ENCODE measurements at places on chromosomes 16 and 17.
A peak's percentile ranks its signal among the peaks of the same experiment; 100 is the strongest.

DNA sequence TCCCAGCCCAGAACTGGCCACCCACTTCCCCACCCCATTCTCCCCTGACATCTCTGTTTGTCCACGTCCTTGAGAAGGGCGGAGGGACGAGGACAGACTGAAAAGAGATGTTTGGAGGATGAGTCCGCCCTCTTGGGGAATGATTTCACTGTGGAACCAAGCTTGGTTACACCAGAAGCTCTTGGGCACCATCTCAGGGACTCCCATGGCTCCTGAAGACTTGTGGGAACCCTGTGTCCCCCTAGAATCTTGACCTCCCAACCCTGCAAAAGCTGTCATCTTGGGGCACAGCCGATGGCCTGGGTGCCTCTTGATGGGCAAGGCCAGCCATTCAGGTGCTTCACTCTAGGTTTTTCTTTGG lies 25.9 kb upstream of the LITAF start:
- peak; percentile 29 for DNase-seq

DNA sequence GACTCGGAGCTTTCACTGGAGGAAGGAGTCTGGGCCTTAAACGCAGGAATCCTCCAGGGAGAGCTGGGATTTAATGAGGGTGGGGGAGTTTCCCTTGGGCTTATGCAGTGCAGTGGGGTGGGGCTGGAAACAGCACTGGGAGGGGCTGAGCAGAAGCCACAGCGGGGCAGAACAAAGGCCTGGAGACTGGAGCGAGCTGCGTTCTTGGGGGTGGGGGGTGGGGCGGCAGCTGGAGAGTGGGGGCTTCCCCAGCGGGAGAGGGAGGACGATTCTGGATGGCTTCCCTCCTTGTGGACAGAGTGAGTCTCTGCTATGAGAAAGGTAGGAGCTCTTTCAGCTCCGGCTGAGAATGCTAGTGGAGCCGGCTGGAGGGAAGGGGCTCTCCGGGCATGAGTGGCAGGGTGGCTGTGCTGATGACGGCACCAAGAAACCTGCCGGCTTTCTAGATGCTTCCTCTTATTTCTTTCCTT lies 406.0 kb downstream of the SEC14L1 start:
- DNase-seq = no peak

DNA sequence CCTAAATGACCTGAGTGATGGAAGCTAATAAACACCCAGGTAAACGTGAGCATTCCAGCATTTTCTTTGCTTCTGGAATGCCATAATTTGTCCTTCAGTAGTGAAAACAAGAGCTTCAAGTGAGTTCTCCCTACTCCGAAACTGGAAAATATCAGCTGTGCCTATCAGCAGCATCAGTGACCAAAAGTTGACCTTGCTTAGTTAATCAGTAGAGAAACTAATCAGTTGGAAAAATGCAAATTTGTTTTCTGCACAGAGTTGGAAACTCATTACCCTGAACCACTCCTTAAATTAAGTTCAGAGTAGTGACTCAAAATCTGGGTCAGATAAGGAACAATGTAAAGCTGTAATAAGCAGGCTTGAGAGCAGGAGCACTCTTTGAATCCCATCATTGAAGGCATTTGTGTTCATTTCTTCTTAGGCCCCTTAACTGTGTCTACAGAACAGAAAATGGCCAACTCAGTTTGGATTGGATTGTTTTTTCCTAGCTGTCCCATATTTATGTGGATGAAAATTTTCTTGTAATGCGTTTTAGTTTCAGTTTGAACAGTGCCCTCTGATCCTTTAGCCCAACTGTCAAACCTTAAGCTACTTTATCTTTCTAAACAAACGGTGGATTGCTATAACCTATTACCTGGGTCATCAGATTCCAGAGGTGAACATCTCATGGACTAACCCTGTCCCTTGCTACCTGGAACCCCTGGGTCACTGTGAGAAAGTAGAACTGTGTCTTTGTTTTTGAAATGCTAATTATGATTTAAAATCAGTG lies 290.4 kb downstream of the TOX3 start:
- DNase-seq = no peak

DNA sequence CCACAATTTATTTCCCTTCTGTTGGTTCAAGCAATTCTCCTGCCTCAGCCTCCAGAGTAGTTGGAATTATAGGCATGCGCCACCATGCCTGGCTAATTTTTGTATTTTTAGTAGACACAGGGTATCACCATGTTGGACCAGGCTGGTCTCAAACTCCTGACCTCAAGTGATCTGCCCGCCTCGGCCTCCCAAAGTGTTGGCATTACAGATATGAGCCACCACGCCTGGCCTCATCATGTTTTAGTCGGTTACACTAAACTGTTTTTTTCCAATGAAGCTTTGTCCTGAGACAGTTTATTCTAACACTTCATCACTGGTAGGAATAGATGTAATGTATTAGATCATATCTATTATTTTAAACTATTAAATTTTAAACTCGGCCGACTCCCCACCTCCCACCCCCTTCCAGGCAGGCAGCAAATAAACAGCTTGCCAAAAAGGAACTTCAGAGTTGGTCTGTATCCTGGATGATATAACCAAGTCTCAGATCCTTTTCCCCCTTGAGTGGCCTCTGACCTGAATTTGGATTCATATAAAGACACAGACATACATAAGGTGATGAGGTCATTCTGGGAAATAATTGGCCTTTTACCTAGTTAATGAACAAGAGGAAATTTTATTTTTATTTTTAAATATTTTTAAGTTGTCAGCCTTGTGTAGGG lies 18.4 kb upstream of the CORO6 start:
- DNase-seq = no peak

DNA sequence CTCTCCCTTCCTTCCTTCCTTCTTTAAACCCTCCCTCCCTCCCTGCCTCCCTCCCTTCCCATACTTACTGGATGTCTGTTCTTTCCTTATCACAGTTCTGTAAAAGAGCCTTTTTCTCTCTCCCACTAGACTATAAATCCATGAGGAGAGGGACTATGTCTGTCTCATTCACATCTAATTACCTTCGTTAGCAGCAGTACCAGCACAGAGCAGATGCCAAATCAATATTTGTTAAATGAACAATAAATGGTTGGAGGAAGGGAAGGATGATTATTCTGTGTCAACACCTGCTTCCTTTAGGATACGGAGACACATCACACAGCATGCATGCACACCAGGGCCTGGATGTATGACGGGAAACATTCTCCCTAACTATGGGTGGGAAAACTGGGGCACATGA lies 94.2 kb downstream of the DNAH3 start:
- DNase-seq = no peak

DNA sequence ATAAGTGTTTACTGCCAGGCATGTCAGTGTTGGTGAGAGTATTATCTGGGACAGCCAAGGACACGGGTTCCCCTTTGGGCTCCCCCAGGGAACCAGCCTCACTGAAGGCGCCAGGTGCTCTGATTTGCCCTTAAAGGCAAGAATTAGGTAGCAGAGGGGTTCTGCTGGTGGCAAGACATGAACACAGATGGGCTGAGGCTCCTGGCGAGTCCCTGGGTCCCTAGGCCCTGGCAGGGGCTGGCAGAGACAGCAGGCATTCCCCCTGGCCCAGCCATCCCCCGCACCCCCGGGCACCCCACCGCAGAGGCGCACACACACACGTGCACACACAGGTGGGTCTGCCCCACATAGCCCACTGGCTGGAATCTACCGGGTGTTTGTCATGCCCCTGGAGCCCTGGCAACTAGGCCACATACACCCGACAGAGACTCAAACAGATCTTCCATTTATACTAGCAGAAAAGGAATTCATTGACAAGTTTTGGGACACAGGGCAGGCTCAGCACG lies 153.3 kb downstream of the C16orf78 start:
- no peak for DNase-seq

DNA sequence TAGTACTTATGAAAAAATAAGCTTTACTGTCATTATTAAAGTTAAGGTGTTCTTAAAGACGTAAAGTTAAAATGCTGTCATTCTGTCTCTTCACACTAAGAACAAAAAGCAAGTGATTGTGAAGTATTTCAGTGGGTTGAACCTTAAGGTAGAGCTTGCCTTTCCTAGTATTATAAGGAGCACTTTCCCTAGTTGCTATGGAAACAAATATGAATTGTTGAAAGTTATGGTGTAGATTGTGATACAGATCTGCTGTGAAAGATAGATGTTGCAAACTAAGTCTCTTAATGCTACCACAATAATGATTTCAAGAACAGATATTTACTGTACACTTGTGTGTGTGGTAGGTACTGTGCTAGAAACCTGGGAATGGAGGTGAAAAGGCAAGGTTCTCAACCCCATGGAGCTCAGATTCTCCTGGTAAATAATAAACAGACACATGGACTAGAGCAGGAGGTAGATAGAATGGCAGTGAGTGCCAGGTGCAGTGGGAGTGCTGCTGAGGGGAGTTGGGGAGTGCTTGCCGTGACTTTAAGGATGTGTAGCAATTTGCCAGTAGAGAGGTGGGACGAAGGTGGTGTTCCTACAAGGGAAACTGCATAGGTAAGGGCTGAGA lies 34.7 kb downstream of the MRTFB start:
- DNase-seq = no peak

DNA sequence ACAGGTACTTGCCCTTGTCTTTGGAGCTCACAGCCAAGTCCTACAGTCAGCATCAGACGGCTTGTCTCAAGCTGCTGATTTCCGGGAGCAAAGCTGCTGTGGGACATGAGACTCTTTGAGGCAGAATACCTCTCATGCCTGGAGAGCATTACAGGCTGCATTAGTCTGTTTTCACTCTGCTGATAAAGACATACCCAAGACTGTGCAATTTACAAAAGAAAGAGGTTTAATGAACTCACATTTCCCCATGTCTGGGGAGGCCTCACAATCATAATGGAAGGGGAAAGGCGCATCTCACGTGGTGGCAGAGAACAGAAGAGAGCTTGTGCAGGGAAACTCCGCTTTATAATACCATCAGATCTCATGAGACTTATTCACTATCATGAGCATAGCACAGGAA lies 661.2 kb downstream of the WWOX start:
- DNase-seq = no peak

DNA sequence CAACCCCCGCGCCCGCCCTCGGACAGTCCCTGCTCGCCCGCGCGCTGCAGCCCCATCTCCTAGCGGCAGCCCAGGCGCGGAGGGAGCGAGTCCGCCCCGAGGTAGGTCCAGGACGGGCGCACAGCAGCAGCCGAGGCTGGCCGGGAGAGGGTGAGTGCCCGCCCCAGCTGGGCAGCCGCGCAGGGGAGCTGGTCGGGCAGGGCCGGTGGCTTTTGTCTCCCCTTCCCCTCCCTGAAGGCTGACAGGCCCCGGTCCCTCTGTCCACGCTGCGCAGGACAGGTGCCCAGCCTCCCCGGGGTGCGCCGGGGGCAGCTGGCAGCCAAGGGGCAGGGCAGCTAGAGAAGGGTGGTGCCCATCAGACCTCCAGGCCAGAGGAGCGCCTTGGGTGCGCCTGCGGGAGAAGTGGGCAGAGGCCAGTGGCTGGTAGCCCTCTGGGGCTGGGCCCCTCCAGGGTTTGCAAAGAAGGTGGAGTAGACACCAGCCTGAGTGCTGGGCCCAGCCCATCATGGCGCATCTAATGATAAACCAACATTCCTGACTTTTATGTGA lies 278 bp downstream of the ITGB4 start:
- DNase-seq = no peak

DNA sequence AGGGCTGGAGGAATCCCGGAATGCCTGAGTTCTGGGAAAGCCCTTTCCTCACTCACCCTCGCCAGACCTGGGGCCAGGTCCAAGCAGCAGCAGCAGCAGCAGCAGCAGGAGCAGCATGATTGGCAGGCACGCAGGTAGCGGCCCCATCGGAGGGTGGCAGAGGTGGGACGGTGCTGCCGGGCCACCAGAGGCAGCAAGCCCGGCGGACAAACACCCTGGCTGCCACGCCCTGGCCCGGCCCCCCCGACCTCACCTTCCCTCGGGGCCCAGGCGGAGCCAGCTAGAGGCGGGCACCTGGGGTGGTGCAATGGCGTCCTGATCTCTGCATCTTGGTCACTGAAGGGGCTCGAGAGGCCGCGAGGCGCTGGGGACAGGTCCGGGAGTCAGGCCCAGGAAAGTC lies 122.4 kb downstream of the LAT start:
- DNase-seq = no peak

DNA sequence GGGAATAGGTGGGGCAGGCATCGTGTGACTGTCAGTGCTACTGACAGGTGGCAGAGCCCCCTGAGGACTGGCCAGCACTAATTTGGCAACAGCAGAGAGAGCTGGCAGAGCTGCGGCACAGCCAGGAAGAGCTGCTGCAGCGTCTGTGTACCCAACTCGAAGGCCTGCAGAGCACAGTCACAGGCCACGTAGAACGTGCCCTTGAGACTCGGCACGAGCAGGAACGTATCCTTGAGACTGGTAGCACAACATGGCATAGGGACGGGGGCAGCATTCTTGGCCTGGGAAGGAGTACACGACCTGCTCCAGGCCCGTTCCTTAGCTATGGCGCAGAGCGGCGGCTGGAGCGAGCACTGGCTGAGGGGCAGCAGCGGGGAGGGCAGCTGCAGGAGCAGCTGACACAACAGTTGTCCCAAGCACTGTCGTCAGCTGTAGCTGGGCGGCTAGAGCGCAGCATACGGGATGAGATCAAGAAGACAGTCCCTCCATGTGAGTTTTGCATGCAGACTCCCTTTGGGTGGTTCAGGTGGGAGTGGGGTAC lies 3.0 kb upstream of the NRN1L start:
- no peak for DNase-seq

DNA sequence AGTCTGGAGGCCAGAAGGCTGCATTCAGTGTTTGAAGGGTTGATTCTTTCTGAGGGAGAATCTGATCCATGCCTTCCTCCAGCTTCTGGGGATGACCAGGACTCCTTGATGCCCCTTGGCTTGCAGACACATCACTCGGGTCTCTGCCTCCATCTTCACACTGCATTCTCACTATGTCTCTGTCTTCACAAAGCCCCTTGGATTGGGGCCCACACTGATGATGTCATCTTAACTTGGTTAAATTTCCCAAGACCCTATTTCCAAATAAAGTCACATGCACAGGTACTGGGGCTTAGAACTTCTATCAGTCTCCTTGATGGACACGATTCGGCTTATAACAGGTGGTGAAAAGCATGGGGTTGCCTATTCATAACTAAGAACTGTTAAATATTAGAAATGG lies 112.1 kb upstream of the MYOCD start:
- DNase-seq = no peak

- DNase-seq = no peak
Observed at GRCh38 chr16:14351647-14352046, 278.4 kb downstream of the PARN start.

- peak; percentile 15 for DNase-seq
Observed at GRCh38 chr16:58306327-58306726, 11.5 kb upstream of the PRSS54 start.

DNA sequence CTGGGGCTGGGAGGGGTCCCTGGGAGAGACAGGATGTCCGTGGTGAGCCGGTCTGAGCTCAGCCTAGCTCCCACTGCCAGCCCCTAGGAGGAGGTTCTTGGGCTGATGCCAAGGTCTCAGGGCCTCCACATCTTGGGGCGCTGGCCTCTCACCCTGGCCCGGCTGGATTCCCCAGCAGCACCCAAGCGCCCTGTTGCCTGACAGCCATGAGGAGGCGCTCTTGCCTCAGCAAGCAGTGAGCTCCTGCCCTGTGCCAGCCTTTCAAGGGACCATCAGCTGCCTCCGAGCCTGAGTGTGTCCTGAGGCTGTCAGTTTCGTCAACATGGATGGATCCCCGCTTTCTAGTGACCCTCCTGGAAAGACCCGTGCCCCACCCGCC lies 234.9 kb upstream of the CIBAR2 start:
- peak; percentile 38 for DNase-seq
